ENCODE measurements at places on chromosomes 11 and 22.

DNA sequence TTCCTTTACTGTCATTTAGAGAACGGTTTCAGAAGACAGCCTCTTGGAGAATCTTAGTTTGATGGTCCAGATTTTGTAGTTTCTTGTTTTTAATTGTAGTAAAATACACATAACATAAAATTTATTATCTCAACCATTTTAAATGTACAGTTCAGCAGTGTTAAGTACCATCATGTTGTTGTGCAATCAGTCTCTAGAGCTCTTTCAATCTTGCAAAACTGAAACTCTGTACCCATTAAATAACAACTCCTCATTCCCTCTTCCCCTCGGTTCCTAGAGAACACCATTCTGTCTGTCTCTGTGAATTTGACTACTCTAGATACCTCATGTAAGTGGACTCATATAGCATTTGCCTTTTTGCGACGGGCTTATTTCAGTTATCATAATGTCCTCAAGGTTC is 69.8 kb downstream of the GRIK4 start:
- DNase-seq, result no peak

GRCh38 chr11:37688456-37688855 is 1090.4 kb upstream of the RAG2 start:
- no peak for DNase-seq

DNA sequence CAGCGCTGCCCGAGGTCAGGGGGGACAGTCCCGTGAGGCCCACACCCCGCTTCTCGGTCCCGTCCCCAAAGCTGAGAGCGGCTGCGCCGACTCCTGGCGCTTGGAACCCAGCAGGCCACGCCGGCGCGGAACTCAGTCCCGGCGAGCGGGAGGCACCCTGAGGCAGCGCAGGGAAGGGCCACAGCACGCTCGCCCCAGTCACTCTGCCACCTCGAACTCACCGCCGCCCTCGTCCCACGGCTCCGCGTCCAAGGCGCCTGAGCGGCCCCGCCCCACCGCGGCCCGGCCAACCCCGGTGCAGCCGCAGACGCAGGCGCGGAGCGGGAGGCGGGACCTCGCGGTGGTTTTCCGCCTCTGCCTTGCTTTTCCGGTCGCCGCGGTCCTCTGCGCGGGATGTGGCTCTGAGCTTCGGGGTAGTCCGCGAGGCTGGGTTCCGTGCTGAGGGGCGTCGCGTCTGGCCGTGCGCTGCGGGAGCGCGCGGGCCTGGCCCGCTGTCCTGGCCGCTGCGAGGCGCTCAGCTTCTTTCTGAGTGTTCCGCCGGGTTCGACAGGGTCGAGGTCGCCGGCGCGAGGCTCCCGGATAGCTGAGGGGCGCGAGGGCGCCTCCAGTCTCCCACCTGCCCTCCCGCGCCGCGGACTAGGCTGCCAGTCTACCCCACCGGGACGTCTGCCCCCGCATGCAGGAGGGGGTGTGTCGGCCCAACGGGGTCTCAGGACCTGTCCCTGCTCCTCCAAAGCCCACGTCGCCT is at the start of gene CDPF1:
CDPF1 (minus strand) TSS at position 259 of the 748 bp plus-strand sequence. CDS start 2,009 bp downstream, outside the sequence.
- peak; percentile 89 for DNase-seq

GRCh38 chr11:2774173-2775082 is 74.6 kb upstream of the KCNQ1OT1 start:
- no peak for DNase-seq

DNA sequence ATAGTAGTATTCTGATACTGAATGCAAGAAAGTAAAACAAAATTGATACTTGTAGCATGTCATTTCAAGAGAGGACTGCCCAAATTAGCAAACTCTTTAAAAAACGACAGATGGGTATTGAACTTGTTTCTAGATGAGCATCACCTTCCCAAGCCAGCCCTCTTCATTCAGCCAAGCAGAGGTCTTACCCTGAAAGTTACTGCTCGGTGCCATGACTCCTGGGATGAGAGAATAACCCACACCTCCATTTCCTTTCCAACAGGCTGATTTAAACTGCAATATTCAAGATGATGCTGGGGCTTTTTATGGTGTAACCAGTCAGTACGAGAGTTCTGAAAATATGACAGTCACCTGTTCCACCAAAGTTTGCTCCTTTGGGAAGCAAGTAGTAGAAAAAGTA is 84.5 kb upstream of the RASSF10 start:
- no peak for DNase-seq

DNA sequence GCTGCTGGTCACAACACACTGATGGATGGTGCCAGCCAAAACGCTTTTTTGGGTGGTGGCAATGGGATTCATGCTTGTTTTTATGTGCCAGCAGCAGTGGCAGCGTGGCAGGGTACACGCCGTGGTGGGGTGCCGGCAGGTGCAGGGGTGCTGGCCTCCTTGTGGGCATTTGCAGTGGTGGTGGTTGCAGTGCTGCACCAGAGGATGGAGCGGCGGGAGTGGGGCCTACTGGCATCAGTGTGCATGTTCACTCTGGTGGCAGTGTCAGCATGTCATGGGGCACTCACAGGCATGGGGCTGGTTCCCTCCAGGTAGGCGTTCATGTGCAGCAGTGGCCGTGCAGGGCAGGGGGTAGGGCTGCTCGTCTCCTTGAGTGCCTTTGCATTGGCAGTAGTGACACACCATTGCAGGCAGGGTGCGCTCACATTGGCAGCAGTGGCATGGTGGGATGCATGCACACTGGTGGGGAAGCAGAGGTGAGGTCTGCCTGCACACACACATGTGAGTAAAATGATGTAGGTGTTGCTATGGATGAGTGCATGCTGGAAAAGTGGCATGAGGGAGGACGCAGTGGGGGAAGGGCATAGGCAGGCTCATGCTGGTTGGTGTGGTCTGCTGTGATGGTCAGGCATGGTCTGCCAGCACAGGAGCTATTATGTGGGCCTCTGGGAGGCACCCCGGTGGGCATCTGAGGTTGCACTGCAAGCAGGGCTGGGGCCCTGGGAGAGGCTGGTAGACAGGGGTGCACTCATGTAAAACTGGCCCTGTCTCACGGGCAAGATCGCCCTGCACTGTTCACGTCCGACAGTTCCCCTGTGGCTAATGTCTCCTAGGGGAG is 29.9 kb downstream of the CCDC15 start:
- no peak for DNase-seq

DNA sequence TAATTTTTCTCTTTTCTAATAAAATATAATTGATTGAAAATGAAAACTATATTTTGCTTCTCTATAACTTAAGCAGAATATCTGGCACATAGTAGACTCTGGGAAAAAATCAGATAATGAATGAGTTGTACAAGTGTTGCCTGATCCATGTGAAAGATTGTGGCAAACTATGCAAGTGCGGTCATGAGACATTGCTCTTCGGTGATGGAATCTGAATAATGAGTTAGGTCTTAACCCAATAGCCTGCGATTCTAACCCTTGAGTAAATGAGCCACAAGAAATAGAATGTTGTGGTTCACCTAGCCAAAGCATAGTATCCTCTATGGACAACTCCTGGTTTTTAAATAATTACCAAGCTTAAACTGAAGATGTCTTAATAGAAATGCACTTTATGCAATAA is 333.7 kb upstream of the LUZP2 start:
- DNase-seq, result no peak

Data from stimulated activated naive B cell treated with anti-CD40 and anti-IgM and Interleukin-4, amounts not matched to agents 10 μg/mL and 1 μg/mL and 100 μg/mL, for 72 hours (primary cell).